ENCODE measurements at places on chromosomes 7 and 10.
A peak's percentile ranks its signal among the peaks of the same experiment; 100 is the strongest.

DNA sequence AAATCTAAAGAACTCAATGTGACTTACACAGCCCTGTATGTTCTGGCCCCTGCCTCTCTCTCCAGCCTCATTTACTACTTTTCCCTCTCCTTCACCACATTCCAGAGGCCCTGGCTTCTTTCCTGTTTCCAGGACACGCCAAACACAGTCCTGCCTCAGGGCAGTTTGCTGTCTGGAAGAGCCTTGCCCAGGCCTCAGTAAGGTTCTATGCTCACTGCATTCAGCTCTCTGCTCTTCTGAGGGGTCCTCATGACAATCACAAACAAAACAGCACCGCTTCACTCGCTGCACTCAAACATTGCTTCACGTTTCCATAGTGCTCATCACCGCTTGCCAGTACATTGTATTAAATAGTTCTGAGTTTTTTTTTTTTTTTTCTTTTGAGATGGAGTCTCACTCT, 35.1 kb upstream of the GARS1 start:
- no peak for DNase-seq

DNA sequence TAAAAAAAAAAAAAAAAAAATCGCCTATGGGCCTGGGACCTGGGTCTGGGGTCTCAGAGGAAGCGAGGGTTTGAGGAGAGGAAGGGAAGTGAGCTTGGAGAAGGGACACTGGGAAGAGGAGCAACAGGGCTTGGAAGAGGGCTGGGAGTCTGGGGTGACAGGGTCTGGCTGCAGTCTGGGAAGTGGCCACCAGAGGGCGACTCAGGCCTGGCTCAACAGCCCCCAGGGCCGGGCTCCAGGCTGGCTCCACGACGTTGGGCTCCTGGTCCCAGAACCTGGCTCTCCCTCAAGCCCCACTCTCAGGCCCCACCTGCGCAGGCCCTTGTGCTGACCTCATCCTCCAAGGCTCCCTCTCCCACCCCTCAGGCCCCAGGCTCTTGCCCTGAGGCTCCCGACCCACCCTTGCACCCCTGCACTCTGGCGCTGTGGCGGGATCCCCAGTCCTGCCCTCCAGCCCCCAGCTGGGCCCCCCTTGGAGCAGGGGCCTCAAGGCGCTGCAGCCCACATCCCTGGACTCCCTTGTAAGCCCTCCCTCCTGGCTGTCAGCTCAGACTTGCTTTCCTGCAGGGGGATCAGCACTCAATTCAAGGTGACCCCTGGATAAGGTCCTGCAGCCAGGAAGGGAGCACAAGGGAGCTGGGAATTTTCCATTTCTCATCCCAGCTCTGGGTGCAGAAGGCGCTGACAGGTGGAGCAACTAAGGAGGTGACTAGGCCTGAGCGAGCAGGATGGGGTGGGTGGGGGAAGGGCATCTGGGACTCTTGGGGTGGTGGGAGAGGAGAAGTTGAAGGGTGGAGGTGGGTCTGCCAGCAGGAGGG, 5.4 kb upstream of the SPACDR start:
- DNase-seq, result peak; percentile 92

DNA sequence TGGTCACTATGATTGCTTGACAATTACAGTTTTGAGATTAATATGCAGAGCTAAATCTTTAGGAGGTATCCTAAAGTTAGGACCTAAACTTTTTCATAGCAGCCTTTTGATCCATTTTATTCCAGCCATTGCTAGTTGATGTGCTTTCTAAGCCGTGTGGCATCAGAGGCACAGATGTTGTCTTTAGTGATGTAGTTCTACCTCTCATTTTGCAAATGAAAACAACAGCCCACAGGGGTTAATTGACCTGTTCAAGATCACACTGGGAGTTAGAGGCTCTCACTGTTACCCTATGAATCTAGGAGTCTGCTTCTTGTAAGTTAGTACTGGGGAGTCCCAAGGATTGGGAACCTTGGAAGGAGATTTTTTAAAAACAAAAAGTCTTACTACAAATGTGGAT, 10.6 kb downstream of the AUTS2 start:
- DNase-seq, result no peak

DNA sequence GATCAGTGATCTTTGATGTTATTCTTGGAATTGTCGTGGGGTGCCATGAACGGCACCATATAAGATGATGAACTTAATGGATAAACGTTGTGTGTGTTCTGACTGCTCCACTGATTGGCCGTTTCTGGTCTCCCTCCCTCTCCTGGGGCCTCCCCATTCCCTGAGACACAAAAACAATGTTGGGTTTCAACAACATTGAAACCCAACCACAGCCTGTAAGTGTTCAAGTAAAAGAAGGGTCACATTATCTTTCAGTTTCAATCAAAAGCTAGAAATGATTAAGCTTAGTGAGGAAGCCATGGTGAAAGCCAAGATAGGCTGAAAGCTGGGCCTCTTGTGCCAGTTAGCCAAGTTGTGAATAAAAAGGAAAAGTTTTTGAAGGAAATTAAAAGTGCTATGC, 19.5 kb downstream of the EN2 start:
- DNase-seq, result no peak

DNA sequence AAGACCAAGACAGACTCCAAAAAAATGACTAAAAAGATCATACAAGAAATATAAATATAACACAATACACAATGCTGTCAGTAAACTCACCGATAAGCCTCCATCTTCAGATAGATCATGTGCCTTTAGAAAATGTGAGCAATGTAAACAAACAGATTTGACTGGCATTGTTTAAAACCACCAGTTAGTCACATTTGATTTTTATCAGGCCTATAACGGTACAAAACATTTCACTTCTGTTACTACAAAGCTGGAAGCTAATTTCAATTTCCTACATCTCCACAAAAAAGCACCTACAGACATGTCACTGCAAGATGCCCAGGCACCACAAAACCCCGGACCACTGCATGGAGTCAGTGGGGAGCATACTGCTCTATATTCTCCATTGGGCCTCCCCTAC, 18.9 kb downstream of the SGMS1 start:
- DNase-seq, result no peak

GRCh38 chr7:30646154-30646553, 36.1 kb downstream of the CRHR2 start:
- no peak for DNase-seq

- no peak for DNase-seq
These were observed 233.9 kb downstream of the DNAJB6 start for GRCh38 chr7:157570531-157571200.

GRCh38 chr10:103079100-103079499, 114.0 kb downstream of the NT5C2 start:
- DNase-seq, result no peak

DNA sequence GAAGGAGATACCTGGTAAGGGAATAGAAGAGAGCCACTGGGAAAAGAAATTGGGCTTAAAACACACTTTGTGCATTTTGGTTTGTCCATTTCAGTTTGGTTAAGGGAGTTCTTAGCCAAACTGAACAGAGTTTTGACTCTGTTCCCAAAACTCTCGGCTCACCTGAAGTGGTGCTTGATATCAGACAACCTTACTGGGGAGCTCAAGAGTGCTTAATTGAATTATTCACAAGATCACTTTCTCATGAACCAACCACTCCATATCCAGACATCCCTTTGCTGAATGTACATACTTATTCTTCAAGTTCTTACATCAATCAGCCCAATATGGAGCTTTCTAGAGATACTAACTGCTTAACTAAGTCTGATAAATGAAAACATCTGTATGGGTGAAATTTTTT, 413.1 kb downstream of the GRM8 start:
- DNase-seq, result no peak

DNA sequence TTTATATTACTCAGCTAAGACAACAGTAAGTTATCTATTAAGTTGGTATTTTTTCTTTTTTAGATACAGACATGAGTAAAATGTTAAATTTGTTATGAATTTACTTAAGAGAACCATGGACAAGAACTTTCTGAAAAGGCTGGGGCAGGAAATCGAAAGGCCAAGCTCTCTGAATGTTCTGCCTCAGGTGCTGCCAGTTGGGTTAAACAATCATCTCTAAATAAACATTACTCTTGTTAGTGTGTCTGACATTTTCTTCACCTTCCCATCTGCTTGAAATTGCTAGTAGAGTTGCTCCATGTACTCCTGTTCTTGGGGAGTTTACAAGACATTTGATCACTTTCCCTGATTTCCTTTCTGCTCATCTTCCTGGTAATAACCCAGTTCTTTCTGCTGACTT, 87.5 kb downstream of the ANKRD7 start:
- DNase-seq, result no peak

DNA sequence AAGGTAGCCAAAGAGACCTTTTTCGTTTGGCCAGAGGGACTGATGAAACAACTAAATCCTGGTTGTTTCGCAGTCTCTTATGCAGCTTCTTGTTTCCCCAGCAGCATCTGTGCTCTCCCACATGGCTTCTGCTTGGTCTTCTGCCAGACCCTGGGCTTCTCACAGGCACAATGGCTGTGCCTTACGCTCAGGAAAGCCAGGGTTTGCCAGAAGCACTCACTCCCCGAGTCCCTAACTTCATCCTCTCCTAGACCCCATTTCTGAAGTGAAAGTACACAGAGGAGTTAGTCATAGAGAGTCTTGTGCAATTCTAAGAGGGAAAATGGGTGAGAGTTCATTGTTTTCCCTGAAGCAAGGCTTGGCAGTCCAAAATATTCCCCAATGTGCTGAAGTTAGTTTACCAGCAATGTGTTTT, 121.7 kb downstream of the EVX1 start:
- DNase-seq, result no peak

DNA sequence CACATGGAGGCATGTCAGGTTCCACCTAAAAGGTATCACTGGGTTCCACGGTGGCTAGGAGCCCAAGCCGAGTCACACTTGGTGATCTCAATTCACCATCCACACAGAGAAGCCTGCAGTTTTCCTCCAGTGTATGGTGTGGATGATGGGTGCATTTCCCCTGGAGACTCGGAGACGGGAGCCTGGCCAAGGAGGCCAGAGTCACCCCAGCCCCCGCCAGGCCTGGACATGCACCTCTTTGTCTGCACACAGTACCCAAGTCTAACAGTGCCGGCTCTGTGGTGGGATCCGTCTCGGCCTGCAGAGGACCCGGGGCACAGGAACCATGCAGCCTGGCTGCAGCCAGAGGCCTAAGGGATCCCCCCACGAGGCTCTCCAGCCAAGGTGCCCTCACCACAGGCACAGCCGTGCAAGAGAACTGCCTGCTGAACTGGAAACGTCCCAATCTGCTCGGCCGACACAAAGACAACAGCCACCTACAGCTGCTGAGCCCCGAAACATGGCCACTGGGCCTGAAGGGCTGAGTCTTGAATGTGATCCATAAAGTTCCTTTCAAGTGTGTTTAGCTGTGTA, 75.2 kb downstream of the DIP2C start:
- DNase-seq, result no peak

DNA sequence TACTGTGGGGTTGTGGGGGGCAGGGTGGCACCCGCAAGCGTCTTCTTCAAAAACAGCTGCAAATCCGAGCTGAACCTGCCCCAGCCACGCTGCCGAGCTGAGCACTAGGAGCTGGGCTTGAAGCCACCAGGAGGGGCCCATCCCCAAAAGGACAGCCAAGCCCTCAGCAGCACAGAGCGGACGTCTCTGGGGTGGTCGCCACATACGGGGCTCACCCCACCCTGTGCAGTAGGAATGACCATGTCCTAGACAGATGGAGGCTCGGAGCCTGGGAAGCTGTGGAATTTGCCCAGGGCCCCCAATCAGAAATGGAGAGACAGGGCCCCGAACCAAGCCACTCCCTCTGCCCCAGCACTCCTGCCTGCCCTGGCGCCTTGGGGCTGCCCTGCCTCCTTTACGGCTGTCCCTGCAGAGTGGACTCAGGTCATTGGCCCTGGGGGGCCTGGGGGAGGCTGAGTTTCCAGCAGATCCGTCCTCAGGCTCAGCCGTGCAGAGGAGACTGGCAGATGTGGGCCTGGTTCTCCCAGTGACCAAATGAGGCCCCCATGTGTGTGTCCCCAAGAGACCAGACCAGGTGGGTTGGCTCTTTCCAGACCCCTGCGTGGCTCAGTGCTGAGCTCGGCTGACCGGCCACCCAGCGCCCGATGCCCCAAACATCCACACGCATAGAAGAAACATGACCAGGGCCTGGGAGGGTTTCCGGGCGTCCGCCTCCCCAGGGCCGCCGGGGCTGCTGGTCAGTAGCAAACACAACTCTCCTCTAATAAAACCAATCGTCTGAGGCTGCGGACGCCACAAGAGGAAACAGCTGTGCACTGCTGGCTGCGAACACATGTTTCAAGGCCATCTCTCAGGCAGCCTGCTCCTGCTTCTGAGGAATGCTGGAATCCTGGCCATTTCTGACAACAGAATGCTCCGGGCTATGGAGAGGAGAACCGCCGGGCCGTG, 54.9 kb downstream of the PDGFA start:
- no peak for DNase-seq

Measured in BE2C (cell line).